HT-29 (cell line): ENCODE measurements at places on chromosomes 5 and 9. TPM values are rescaled to one million over a fixed set of nuclear protein-coding genes. Genes with fewer than 3 reads are reported as not detected.

DNA sequence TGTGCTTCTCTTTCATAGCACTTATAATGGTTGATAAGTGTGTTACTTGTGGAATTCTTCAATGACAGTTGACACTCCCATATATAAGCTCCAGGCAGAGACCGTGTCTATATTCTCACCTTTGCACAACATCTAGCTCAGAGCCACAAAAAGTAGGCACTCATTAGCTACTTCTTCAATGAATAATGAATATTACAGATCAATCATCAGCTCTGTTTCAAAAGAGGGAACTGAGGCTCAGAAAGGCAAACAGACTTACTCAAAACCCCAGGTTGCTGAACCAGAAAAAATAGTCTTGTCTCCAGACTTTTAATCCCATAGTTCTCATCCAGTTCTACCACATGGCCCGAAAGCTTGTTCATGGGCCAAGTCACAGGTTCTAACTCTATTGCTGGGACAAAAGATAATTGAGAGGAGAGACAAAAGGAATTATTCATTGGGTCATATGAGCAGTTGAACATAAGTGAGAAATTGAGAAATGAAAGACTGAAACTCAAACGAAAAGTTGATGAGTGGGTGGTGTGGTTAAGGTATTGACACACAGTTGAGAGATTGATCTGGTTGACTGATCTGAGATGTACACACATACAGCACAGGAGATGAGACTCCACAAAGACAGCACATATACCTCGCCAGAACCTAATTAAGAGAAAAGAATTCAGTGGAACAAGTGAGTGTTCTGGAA, 381.6 kb downstream of the EFNA5 start:
- DNase-seq = no peak

- no peak for DNase-seq
Observed at GRCh38 chr5:151970885-151971284, 46.2 kb upstream of the GLRA1 start.

DNA sequence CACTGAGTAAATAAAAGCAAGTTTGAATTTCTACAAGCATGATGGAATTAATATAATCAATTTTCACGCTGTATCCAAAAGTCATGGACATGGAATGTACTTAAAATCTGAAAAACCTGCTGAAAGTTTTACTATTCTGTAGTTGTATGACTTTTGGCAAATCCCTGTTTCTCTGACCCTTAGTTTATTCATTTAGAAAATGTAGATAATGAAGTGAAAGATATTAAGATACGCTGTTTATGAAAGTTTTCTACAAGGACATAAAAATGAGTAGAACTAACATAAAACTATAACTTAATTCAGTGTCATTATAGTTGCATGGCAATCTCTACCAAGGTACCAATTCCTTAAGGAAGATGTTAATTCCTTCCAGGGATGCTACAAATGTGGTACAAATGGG, 363.2 kb upstream of the MPDZ start:
- DNase-seq = no peak

GLDC gene
- not detected in 2 replicates for total RNA-seq

DNA sequence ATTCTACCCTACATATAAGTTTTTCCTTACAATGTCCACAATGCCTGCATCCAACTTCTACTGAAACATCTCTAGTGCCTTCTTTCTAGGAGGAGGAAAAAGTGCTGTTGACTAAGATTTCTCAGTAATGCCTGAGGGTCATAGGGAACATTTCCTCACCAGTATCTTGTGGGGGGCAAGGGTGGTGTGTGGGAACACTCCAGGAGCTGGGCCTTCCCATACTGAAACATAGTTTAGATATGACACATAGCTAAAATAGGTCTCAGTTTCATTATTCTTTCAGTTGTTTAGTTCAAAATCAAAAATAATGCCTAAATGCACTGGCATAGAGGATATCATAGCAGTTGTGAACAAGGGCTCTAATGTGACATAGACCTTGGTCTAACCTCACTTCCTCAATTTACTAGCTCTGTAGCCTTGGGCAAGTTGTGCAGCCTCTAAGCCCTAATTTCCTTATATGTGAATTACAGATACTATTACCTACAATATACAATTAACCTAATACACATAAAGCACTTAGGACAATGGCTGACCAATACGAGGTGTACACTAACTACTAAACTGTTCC, 66.1 kb downstream of the HAPLN1 start:
- DNase-seq = no peak

DNA sequence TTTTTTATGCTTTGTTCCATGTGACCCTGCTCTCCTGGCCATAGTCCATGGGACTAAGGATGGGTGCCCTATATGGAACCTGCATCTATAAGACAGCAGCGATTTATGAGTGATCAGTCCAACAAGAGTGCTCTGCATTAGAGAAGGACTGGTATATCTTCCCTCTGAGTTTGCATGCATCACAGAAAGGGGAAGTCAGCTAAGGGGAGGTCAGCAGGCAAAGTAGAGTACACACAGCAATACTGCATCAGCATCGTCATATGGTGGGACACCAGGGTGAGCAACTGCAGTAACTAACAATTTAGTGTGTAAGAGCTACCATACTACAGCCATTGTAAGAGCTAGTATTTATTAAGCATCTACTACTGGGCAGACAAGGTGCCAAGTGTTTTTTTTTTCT, 311.3 kb downstream of the NDUFS4 start:
- DNase-seq = no peak

DNA sequence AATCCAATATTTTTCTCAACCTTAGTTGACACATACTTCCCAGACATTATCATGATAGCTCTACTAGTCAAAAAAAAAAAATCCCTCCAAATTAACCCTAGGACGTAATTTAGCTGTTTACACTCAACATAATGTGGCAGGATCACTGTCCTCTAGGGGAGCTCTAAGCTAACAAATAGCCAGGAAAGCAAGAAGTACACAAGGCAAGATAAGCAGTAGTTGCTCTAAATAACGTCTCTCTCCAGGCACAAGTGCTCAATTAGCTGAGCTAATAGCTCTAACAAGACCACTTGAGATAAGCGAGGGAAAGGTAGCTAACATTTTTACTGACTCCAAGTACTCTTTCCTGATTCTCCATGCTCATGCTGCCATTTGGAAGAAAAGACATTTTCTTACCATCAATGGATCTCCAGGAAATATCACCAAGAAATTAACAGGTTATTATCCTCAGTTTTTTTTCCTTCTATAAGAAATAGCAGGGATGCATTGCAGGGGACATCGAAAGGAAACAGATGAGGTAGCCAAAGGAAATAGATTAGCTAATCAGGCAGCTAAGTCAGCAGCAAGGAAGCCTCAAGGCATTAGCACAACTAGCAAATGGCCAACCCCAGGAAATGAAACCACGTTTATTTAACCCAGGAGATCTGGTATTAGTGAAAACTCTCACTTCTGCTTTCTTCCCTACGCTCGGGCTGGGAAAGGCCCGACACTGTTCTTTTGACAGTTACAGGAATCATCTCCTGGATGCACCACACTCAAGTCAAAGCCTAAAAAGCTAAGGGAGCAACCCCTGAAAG, 614.1 kb downstream of the PTPRD start:
- peak; percentile 31 for DNase-seq

- no peak for DNase-seq
Observed at GRCh38 chr5:26763215-26763614, 275.2 kb downstream of the CDH9 start.

- DNase-seq = no peak
Observed at GRCh38 chr5:62974623-62975022, 396.0 kb downstream of the LRRC70 start.

DNA sequence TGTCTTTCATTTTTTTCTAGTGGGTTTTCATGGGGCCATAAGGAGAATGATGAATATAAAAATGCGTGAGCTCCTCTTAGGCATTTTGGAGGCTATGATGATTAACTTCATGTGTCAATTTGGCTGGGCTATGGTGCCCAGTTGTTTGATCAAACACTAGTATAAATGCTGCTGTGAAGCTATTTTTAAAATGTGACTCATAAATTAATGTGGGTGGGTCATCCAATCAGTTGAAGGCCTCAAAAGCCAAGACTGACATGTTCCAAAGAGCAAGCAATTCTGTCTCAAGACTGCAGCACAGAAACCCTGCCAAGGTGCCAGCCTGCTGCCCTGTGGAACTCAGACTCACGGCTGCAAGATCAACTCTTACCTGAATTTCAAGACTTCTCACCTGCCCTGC, 24.4 kb upstream of the ICE1 start:
- no peak for DNase-seq

DNA sequence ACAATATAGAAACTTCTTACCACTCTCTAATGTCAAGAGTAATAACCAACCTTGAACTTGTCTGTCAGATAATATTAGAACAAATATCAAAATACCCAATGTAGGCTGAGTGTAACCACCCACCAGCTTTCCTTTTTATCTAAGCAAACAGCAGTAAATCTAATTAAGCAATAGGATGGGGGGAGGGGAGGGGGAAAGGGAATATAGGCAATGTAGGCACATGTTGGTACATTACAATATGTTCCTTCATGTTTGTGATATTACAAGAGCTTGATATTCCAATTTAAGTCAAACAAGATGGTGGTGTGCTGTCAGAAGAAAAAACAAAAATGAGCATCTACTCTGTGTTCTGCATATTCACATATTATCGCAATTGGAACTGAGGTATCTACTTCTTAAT, 158.2 kb downstream of the DENND1A start:
- DNase-seq = no peak

- DNase-seq = peak; percentile 39
Observed at GRCh38 chr9:92100237-92100911, 14.8 kb downstream of the SPTLC1 start.

DNA sequence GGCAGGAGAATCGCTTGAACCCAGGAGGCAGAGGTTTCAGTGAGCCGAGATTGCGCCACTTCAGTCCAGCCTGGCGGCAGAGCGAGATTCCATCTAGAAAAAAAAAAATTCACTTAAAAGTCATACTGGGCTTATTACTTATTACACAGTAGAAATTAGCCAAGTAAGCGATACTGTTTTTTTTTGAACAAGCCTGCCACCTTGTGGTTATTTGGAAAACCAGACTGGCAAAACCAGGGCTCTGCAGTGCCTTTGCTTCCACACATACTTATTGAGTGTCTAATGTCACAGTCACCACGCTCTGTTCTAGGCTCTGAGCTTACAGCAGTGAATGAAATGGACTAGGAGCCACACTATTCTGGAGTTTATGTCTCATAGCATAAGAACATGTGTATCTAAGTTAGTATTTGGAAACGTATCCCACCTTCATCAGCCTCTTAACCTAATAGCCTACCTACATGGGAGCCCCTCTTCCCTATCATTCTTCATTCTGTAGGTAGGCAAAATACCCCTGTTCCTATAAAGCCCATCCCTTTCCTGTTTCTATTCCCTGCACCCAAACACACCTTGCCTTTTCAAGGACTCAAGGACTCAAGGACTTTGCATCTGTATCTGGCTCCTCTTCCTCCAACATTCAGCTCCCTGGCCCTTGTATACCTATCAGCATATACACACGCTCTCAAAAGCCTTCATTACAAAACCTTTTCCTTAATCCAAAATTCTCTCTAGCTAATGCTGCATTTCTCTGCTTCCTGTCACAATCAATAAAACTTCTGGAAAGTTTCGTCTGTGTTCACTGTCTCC, 13.9 kb upstream of the BASP1 start:
- DNase-seq = peak; percentile 90

RGS7BP gene
- total RNA-seq = not detected in 2 replicates

DNA sequence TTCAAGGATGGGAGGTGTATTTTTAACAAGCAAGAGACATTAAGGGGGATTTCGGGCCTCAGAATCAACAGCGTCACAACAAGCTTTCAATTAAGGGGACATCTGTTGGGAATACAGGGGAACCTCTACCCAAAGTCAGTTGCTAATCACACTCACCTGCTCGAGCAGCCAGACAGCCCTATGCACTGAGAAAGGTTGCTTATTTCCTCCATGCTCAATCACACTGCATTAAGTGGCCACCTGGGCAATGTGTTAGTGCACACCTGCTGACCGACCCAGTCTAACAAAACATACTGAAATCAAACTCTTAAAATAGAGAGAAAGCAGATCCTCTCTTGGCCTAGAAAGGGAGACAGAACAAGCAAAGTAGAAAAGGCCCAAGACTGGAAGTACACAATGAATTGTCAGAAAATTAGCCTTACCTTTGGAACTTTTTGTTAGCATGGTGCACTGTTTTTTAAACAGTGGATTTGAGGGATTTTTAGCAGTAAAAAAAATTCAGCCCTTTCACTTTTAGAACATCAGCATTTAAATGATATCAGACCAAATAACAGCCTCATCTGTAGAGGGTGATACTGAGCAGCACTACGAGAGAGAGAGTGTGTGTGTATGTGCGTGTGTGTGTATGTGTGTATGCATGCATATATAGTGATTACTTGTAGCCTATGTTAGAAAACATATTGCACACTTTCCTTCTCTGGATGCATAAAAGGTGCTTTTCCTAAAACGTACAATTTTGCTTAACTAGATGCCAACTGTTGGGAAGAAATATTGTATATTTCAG, 1118.6 kb upstream of the DMAC1 start:
- no peak for DNase-seq

GRCh38 chr5:155871623-155872022, 455.3 kb upstream of the SGCD start:
- DNase-seq = peak; percentile 1

NPM1 gene
- 896 and 936 TPM in 2 replicates for total RNA-seq

HAVCR2 gene
- not detected in 2 replicates for total RNA-seq

GRCh38 chr5:103519550-103519949, 43.0 kb downstream of the NUDT12 start:
- peak; percentile 29 for DNase-seq

- peak; percentile 55 for DNase-seq
Observed at GRCh38 chr5:102910240-102911226, 155.4 kb downstream of the PAM start.

MYOZ3 gene
- total RNA-seq = not detected in 2 replicates

SLC6A18 gene
- total RNA-seq = not detected in 2 replicates

DNA sequence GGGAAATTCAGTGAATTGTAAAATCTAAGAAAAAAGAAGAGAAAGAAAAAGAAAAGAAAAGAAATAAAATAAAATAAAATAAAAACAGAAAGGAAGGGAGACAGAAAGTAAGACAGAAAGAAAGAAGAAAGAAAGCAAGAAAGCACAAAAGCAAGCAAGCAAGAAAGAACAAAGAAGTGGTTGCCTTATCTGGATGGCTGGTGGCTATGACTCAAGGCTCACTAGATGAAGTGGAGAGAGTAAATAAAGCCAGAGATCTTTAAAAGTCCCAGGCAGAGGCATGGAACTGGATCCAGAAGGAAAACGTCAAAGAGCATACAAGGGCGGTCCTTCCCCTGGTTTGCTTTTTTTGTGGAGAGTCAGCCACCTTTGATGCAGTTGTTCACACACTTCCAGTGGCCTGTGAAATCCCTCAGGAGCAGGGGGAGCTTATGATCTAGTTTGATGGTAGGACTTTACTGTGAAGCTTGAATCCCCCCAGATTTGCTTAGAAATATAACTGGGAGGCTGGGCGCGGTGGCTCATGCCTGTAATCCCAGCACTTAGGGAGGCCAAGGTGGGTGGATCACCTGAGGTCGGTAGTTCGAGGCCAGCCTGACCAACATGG, 176.7 kb upstream of the HMHB1 start:
- peak; percentile 16 for DNase-seq

- no peak for DNase-seq
Observed at GRCh38 chr9:84317563-84317962, 23.0 kb downstream of the SLC28A3 start.

C5orf47 gene
- total RNA-seq = not detected in 2 replicates

C1QTNF3 gene
- 2.7 and 2.9 TPM in 2 replicates for total RNA-seq

RORB gene
- total RNA-seq = not detected in 2 replicates

- peak; percentile 82 for DNase-seq
Observed at GRCh38 chr5:134511796-134512660, 13.4 kb upstream of the JADE2 start.

TAS2R1 gene
- total RNA-seq = not detected in 2 replicates

PCDHB4 gene
- not detected in 2 replicates for total RNA-seq
